ENCODE measurements at places on chromosomes 11 and 22.
A peak's percentile ranks its signal among the peaks of the same experiment; 100 is the strongest.

DNA sequence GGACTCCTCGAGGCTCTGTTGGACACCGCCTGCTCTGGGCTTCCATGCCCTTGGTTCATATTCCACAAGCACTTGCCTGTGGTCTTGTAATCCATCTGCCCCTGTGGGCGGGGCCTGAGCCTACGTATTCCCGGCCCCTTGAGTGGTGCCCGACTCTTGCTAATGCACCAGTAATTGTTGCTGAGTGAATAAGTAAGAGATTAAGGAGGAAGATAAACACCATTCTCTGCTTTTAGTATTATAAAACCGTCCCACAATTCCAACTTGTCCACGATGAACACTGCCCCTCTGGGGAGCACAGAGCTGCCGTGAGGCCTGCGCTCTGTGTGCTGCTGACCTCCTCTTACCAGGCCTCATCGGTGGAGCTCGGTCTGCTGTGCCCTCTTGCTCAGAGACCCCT is 50.3 kb downstream of the MICAL2 start:
- DNase-seq, result peak; percentile 96

DNA sequence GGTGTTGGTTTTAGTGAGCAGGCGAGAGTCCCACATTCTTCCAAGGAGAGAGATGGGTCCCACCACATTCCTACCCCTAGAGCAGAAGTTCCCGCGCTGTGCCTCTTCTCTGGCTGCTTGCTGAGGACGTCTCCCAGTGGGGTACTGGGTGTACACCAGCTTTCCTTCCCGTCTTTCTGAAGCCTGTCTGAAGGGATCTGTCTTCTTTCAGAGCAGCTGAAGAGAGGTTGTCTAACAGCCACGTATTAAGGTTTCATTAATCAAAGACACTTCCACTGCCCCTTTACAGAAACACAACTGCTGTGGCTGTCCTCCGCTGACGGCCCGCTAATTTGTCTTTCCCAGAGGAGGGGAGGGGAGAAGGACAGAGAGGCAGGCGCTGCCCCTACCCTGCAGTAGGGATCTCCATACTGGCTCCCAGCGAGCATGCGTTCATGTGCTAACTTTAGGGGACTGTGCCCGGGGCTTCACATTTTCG is 56.0 kb downstream of the ZBTB16 start:
- no peak for DNase-seq

DNA sequence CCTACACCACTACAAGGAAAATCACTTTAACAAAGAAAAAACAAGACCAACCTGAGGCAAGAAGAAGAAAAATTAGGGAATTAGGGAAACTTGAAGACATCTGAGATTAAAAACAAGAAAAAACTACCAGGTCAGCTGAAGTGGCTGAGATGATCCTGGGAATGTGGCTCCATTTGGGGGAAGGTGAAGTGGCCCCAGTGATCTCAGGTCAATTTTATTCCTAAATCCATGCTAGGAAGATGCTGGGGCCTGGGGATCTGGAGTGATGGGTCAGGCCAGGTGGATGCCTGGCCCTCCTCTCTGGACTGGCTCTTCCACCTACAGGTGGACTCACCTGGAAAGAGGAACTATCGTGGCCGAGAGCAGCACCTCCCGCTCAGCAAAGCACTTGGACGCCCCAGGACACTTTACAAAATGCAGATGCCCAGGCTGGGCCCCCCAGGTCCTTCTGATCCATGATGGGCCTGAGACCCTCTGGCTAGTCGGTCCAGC is 6.7 kb downstream of the TOP3B start:
- DNase-seq, result no peak

- DNase-seq, result peak; percentile 44
Measured at GRCh38 chr22:28955817-28956216, 72.4 kb downstream of the ZNRF3 start.

DNA sequence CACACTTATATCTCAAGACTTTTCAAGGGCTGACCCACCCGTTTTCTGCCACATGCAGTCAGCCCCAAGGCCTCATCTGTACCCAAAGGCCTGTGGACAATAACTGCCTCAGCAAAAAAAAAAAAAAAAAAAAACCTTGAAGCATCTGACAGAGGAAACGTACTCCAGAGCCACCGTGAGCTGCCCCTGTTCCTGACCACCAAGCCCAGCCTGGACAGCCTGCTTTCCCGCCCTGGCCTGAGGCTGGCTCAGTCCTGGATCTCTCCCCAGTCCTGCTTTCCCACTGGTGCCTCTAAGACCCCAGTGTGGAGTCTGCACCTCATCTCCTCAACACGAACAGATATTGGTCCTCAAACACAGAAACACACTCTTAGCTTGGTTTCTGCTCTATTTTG is 66.5 kb downstream of the SLC35F2 start:
- no peak for DNase-seq

DNA sequence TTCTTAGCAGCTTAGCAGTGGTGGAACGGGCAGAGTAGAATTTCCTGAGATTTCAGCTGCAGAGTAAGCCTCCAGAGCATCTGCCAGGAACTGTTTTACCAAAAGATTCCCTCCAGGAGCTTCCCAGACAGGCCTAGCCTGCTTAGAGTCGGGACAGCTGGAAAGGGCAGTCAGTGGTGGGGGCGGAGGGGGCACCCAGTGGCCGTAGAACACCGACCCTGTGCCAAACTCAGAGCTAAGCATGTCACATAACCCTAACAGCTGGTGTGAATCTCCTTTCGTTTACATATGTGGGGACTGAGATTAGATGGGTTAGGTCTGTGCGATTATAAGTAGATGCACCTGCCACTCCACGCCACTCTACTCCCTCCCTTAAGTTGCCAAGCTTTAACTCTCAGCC is 80.0 kb upstream of the CRTAM start:
- DNase-seq, result no peak

DNA sequence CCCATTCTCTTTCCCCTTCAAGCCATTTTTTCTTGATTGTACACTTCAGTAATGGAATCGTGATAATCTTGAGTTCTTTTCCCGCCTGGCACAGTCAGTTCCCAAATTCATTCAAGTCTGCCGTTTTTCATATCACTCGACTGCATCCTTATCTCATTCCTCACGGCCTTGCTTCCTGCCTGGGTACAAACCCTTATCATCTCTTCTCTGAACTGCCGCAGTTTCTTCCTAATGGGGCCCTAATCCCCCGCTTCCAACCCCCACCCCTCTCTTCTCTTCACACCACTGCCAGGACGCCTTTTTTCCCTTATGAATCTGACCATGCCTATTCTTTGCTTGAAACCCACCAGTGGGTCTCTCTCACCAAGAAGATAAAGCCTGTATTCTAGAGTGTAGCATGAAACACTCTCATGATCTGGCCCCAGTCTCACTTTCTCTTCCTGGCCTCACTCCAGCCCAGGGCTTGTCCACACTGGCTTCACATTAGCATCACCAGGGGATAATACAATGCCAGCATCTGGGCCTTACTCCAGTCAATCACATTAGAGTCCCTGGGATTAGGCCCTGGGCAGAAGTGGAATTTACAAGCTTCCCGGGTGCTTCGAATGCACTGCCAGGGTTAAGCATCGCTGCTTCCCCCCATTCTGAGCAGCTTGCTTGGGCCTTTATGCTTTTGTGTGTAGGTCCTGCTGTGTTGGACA is 102.1 kb downstream of the FBXO7 start:
- no peak for DNase-seq

- DNase-seq, result peak; percentile 92
Measured at GRCh38 chr11:107043242-107044006, 25.1 kb upstream of the GUCY1A2 start.

DNA sequence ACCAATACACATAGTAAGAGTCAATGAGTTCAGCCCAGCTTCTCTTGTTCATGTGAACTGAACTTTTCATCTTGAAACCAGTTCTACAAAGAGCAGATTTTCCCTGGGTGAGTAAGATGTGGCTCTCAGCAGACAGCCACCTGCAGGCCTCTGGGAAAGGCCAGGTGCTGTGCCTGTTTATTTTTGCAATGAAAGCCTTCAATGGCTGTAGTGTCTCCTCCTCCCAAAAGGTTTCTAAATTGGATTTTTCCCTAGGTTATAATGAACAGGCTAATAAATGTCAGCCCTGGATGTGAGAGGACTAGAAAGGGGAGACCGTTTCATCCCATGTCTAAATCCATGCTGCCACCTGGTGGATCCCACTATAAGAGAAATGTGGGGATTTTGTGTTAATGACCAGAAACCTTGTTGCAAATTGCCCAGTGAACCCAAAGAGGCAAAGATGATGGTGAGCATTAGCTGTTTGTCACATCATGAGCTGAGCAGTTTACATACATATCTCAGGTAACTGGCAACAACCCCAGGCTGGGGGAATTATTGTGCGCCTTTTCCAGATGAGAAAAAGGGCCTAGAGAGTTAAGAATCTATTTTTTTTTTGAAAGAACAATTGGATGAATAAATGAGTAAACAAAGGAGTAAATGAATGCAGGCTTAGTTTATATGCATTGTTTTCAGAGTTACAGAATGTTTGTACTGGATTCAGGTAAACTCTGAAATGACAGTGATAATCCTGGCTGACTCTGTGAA is 12.7 kb downstream of the C11orf91 start:
- DNase-seq, result peak; percentile 66

- no peak for DNase-seq
Measured at GRCh38 chr11:12103411-12104225, 6.8 kb upstream of the MICAL2 start.

DNA sequence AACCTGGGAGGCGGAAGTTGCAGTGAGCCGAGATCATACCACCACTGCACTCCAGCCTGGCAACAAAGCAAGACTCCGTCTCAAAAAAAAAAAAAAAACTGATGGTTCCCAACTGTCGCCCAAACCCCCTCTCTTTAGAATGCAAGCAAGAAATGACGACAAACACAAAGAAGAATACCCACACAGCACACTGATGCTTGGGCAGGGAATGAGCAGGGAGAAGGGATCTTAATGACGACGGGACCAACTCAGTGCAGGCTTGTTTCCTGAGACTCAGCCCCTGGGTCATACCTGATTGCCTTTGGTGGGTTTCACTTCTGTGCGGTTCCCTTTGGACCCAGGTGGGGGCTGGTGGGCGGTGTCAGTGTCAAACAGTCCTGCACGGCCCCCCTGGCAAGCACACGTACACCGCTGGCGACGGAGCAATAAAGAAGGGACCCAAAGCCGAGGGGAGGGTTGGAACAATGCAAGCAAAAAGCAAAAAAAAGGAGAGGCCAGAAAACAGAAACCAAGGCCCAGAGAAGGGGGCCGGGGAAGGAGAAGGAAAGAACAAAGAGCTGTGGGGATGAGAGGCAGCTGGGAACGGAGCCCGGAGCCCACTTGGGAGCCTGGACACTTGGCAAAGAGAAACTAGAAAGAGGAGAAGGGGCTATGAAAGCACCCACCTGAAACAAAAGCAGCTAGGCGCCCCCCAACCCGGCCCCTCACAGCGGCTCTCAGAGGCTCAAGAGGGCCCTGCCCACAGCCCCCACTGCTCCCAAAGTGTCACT is 99.6 kb downstream of the CELSR1 start:
- no peak for DNase-seq

DNA sequence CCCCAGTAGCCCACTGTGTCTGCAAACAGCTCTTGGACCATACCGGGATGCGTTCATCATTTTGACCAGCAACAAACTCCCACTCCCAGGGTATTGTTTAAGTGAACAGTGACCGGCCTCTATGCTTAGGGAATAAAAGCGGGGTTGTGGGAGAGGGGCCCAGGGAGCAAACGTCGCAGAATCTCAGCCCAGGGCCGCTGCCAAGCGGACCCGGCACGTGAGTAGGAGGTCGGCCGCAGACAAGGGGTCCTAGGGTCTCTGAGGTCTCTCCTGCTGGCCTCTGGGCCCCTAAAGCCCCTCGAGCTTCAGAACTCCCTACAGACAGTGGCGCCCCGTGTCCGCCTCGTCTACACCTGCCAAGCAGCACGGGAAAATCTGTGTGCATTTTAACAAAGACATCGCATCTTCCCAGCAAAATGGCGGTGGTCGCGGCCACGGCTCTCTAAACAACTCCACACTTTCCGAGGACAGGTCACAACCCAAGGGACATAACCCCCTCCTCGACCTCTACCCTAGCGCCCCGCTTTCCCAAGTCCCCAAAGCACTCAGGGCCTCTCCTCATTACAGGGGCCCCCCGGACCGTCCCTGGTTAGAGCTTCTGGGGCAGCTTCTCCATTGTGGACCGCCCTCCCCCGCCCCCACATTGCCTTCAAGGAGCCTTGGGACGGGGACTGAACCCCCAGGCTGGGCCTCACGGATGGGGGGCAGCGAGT is 3.9 kb upstream of the GCAT start:
- no peak for DNase-seq

Data from H4 (cell line).